ACHN (cell line): ENCODE measurements at places on chromosomes 3 and 15.

GRCh38 chr3:191455257-191455952 is 5.6 kb upstream of the PYDC2 start:
- DNase-seq = no peak

- DNase-seq = no peak
These were observed 18.6 kb downstream of the DYNC1LI1 start for GRCh38 chr3:32552013-32552412.

GRCh38 chr3:63951492-63952247 is 39.5 kb upstream of the SCAANT1 start:
- no peak for DNase-seq

DNA sequence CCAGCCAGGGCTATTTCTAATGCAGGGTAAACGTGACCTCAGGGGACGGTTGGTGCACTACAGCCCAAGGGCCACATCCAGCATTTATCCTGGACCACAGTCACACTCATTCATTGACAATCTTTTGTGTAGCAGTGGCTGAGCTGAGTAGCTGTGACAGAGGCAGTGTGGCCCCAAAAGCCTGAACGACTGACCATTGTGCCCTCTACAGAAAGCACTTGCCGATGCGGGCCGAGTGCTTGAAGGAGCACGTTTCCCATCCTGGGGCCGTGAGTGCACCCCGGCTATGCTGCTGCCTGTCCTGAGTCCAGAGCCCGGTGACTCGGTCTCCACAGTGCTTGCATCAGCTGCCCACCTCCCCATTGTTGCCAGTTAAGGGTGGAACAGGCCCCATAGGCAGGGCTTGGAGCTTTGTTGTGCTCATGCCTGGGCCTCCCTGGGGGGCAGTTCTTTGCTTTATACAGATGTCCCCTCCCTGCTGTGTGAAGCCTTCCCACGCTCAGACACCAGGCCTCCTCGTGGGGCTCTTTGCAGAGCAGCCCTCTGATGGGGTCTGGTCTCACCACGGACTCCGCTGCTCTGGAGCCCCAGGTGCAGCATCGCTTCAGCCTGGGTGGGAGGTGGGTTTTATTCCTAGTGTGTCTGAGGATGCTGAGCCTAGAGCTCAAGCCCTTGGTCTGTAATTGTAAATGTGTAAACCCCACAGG is 13.0 kb upstream of the SNRPA1 start:
- DNase-seq = no peak

DNA sequence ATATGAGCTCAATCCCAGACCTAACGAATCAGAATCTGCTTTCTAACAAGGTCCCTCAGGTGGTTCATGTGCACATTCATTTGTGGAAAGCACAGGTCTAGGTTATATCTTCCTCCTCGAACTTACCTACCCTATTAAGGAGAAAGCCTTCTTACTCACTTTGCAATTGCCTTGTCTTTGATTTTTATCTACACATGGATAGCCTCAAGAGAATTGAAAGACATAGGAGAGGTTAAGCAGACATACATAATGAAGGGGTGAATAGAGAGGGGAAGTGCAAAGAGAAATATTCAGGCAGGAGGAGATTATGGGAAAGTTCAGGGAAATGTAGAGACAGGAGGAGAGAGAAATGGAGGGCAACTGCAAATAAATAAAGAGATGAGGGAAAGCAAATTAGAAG is 422.9 kb upstream of the ADAMTS9 start:
- DNase-seq = no peak

DNA sequence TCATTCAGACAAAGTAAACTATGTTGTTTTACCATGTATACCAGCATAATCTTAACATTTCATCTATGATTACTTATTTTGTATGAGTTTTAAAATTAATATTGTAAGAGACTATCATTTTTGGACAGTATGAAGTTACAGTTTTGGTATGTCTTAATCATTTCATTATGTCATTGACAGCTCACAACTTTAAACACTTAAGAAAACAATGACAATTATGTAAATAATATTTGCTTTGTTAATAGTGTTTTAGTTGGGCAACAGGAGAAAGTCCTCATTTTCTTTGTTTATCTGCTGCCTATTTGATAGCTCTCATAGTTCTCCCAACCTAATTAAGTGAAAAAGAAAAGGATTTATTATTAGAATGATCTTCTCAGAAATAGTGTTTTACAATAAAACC is 80.2 kb downstream of the MEF2A start:
- no peak for DNase-seq
